ENCODE measurements at places on chromosomes 11 and 22. TPM values are rescaled to one million over a fixed set of nuclear protein-coding genes. Genes with fewer than 3 reads are reported as not detected.

Gene FDX1
- total RNA-seq = 13.1 TPM

Gene GRM5
- not detected for total RNA-seq

DNA sequence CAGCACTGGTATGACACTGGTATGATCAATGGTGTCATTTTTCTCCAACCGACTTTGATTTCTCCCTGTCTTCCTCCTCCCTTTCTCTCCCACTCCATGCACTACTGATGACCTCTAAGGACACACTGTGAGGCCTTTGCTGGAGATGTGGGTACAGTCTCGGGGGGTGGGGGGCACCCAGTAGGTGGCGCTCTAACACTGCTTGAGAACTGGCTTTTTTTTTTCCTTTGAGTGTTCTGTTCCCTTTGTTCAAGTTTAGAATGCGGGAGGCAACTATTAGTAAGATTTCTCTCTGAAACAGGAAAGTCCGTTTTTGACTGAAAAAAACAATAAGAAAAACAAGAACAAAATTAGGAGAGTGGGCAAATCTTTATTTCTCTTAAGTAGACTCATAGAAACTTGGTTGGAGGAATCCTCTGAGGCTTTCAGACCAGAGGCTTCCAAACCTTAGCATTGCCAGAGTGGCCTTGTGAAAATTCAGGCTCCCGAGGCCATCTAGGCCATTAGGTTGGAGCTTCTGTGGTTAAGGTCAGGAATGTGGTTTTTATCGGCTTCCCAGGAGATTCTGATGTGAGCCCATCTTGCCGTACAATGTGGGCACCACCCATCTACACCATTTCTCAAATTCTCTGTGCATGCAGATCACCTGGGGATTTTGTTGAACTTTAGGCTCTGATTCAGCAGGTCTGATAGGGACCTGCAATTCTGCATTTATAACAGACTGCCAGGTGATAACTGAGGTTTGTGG, 43.2 kb downstream of the PANX1 start:
- DNase-seq = peak; percentile 36

Gene C11orf21
- 1.1 TPM for total RNA-seq

- no peak for DNase-seq
These were observed 12.7 kb upstream of the CD44 start for GRCh38 chr11:35126000-35126878.

- DNase-seq = no peak
These were observed 110.3 kb downstream of the DSCAML1 start for GRCh38 chr11:117686711-117687110.

Gene IGSF22
- 0.13 TPM for total RNA-seq
